ENCODE measurements at places on chromosomes 2 and 18.

DNA sequence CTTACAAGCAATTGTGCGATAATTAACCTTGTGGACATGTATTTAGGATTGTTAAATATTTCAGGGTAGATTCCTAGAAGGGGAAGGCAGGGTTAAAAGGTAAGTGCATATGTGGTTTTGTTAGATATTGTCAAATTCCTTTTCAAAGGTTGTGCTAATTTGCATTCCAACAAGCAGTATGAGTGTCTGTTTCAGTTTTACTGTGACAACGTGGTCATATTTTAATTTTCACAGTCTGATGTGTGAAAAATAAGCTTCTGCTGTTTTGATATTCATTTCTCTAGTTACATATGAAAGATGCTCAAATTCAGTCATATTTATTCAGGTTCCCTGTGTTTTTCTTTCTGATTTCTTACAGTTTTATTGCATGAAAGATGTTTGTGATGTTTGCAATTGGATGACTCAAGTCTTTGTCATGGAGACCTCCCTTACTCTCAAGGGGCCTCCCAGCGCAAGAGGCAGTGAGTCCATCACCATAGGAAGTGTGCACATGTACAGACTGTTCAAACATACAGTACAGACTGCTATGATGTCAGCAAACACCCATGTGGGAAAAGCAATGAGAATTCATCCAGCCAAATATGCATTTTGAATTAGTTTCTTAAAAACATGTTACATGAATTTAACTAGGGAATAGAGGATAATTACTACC, 310.8 kb downstream of the GALR1 start:
- no peak for DNase-seq

DNA sequence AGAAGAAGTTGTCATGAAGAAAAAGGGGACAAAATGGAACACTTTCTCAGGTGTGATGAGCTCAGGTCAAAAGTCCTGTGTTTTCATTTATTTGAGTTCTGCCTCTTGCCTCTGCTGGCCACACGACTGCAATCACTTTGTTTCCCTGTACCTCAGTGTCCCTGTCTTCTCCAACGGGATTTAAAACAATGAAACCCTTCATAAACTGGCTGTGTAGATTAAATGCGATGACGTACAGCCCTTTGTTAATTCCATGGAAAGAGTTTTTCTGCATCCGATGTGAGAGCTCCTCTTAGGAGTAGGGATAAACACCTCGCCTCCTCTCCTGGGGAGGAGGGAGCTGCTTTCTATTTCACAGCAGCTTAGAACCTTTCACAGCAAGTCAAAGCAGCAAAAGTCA, 51.5 kb upstream of the CNGA3 start:
- no peak for DNase-seq

DNA sequence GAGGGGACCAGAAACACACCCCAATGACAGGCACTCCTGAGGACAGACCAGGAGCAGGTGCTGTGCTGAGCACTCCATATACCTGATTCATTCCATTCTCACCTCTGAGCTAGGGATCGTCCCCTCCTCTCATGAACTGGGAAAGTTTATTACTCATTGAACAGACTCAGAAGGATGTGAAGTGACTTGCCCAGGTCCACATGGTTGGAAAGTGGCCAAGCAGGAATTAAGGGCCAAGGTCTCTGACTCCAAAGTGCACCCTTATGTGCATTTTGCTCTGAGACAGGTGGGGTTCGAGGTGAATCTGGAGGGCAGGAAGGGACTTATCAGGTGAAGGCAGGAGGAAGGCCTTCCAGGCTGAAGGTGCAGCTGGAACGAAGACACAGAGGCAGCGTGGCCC, 25.1 kb upstream of the PLB1 start:
- DNase-seq = no peak

DNA sequence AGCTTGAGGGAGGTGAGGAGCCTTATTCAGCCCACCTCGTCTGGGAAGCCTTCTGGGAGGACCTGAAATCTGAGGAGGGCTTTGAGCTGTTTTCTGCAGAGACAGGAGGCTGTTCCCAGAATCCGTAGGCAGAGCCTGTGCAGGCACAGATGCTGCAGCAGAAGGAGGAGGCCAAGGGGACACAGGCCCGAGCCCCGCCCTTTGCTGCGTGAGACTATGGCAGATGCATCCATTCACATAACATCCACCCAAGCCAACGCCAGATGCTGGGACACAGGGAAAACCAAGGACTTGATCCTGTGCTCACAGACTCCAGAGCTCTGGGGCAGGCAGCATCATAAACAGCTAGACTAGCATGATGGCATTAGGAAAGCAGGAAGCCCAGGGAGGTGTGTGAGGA, 98.2 kb downstream of the KCNF1 start:
- no peak for DNase-seq

GRCh38 chr2:238407566-238407965, 19.2 kb upstream of the ASB1 start:
- DNase-seq = no peak

DNA sequence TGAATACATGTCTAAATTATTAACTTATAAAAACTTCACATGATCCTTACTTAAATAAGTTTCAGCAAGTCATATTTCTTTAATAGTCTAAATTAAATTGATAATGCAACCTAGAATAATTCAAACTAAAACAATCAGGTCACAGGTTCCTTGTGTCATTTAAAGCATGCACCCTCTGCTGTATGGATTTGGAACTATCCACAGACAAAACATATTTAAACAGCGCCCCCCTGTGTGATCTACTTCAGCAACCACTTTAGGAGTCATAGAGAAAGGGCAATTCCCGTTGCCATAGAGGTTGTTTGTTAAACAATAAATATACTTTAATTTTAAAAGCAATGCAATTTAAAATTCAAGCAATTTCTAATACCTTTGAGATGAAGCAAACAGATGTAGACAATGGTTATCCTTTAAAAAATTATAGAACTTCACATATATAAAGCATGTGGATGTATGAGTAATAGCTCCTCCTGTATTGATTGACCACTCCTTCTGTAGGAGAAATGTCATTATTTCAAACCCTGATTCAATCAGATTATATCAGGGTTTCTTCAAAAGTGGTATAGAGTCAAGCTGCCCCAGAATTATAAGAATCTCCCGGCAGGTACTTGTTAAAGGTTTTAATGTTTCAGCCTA, 21.2 kb downstream of the GRB14 start:
- DNase-seq = peak; percentile 31

DNA sequence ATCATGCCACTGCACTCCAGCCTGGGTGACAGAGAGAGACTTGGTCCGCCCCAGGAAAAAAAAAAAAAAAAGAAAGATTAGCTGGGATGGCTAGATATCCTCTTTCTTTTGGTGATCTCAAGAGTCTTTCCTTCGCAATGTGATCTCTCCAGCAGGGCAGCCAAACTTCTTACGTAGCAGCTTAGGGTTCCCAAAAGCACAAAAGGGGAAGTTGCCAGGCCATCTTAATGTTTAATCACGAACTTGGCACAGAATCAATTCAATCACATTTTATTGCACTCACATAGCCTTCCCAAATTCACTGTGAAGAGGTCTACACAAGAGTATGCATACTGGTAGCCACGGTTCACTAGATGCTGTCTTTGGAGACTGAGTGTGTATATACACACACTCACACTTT, 53.1 kb downstream of the VIL1 start:
- no peak for DNase-seq

DNA sequence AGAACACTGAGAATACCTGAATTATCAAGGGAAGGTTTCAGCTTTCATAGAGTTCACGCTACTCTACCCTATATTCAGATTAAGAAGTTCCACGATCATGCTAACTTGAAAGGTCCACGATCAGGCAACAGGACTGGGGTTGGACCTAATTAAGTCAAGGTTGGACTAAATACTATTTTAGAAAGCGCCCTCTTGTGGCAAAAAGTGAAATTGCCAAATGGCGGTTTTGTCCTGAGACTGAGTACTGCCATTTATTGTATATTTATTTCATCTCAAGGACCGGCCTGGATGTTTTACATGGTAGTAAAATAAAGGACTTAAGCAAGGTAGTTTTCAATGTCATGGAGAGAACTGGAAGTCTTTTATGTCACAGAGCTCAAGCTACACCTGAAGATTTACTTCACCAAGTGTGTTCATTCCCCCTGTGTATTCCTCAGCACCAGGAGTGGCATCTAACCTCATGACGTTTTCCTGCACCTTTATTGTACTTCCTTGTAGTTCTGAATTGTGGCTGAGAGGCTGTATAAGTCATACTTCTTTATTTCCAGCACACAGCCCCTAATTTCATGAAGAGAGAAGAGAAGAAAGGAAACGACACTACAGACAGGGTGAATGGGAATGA, 56.8 kb downstream of the SRD5A2 start:
- DNase-seq = peak; percentile 38

- DNase-seq = no peak
Measured at GRCh38 chr2:173818285-173818684, 146.9 kb downstream of the SP3 start.

Measured in naive B cell (primary cell).